Stimulated activated CD4-positive, alpha-beta T cell treated with anti-CD3 and anti-CD28 coated beads, TNF-alpha, amount 100 ng/mL, for 1 hour (primary cell): ENCODE measurements at places on chromosomes 3 and 15.

- no peak for DNase-seq
Measured at GRCh38 chr3:53597136-53597915, 102.9 kb downstream of the CACNA1D start.

DNA sequence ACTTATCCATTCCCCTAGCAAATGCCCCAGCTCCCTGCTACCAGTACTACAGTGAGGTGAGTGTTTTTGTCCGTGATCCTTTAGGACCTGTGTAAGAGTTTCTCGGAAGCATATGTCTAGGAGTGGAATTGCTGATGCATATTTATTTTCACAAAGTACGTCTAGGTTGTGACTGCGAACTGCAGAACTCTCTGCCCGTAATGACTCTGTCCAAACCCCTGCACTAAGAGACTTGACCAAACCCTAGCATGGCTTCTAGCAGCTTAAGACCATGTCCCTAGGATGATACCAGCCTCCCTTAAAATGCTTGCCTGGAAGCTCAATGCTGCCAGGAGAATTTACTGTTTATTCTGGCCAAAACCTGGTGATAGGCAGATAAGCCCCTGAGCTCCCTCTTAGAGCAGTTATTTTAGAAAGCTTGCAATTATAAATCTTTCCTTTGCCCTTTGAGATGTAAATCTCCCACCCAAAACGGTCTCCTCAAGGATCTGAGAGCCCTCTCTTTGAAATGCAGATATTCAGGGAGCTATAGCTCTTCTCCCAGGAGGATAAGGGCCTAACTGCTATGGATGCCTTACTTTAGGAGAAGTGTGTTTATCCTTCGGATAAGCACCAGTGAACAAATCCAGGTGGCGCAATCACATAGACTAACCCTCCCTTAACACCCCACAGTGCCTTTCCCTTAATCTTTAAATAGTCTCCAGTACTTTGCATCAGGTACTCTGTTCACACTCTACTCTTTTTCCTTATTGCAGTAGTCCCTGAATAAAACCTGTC is 14.7 kb upstream of the CA12 start:
- DNase-seq = no peak

GRCh38 chr3:158950178-158950901 is 148.5 kb downstream of the MFSD1 start:
- no peak for DNase-seq

- no peak for DNase-seq
Measured at GRCh38 chr15:75775296-75776064, 62.8 kb upstream of the CSPG4 start.

GRCh38 chr3:100702082-100702979 is 7.0 kb upstream of the TFG start:
- DNase-seq = no peak

DNA sequence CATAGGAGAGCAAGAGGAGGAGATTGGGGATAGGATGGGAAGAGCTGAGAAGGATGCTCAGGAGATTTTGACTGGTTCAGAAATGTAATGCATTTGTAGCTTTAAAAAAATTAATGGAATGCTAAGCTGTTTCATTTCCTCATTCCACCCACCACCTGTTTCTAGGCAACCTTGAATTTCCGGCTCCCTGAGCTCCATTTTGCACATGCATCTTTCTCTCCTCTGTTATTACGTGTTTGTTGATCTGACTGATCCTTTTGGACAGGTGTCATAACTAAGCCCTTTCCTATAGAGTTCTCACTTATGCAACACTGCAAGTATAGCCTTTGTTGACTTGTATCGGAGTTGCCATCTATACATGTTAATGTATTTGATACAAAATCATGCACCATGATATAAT is 4.3 kb downstream of the TMPRSS7 start:
- no peak for DNase-seq

GRCh38 chr3:172009803-172010202 is 29.6 kb upstream of the FNDC3B start:
- DNase-seq = no peak

DNA sequence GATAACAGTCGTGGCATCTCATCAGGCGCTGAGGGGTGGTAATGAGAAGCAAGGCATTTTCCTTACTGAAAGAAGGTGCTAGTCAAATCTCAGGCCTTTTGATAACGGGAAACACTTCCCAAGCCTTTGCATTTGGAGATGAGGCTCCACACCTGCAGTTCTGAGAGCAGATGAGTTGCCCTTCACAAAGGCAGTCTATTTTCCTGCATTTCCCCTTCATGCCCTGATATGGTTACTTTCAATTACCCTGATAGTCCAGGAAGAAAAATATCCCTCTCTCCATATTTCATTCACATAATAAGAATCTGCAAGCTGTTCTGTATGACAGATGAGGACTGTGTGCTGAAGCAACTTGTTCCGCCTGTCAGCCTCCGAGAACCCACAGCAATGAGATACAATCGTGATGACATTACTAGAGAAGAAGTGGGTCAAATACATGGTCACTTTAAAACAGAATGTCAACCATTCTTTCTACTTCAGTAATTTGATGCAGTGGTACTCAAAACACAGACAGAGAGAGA is 25.0 kb downstream of the FHIT start:
- no peak for DNase-seq

DNA sequence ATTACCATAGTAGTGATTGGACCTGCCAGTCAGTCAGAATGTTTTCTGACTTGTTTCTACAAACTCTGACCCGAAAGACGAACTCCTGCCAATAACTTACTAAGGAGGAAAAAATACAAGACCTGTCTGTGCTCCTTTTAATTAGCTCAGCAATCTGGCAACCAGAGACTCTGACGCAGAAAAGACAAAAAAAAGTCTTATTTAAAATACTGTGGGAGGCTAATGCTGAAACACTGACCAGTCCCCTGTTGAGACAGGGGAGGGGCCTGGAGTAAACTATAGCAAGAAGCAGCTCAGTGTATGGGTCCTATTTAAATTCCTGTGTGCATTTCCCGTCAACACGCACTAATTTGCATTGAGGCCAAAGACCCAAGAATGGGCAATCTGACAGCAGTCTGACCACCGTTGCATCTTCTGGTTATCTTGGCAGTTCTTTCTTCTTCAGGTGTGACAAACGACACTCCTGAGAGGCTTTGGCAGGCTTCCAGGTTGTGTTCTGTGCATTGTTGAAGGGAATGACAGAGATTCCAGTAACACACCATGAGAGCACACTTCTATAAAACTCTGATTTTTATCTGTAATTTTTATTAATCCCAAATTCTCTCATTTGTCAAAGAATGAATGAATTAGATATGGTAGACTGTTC is 1114.3 kb downstream of the IGSF11 start:
- no peak for DNase-seq

DNA sequence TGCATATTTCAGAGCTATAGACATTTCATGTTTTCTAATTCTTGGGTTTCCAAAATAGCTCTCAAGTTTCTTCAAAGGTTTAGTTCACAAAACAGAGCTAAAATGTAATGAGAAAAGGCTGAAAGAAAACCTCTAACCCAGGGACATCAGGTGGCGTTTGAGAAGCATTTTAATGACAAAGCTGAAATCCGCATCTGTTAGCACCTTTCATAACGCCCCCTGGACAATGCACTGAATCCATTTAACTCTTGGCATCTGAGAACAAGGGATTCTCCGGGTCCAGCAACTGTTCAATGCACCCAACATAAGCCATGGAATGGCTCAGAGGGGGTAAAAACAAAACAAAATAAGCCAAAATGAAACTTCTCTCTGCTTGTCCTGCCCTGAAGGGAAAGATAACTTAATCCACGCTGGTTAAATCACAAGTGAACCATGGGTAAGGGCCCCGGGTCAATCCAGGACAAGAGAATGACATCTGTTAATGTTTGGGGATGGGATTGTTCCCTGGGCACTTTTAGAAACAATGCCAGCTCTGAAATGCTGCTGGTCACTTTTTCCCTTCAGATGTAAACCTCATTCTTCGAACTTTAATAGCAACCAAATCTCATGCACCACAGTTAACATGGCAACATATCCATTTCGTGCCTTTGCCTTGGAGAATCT is 466.2 kb upstream of the ADAMTS9 start:
- DNase-seq = no peak

DNA sequence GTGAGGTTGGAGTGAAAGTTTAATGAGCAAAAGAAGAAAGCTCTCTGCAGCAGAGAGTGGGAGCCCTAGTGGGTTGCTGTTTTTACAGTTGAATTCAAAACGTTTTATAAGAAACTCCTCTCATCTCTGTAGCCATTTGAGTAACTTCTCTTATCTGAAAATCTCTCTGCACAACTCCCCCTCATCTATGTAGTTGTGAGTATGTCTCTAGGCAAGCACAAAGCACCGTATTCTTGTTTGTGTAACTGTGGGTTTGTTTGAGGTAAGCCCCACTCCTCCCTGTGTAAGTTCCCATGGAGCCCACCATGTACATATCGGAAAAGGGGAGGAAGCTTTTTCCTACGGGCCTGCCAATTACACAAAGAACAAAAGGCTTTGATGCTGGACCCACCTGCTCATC is 56.5 kb upstream of the GOLGA6L2 start:
- no peak for DNase-seq

- no peak for DNase-seq
Measured at GRCh38 chr3:189144645-189145044, 27.1 kb upstream of the TPRG1 start.

GRCh38 chr3:193829781-193830180 is 236.8 kb downstream of the OPA1 start:
- DNase-seq = no peak

DNA sequence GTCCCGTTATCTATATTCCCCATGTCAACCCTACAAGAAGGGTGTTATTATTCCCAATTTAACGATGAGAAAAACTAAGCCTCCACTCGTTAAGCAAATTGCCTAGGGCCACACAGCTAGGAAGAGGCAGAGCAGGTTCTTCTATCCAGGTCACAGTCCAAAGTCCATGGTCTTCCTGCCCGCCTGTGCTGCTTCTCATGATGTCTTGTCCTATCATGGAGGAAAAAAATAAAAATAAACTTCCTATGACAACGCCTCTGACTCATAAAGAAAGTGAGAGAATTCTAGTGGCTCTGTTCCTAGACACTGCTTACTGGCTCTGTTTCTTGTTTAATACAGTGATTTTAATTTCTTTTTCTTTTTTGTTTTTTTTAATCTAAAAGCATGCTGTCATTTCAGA is 9.7 kb downstream of the COL8A1 start:
- DNase-seq = no peak

DNA sequence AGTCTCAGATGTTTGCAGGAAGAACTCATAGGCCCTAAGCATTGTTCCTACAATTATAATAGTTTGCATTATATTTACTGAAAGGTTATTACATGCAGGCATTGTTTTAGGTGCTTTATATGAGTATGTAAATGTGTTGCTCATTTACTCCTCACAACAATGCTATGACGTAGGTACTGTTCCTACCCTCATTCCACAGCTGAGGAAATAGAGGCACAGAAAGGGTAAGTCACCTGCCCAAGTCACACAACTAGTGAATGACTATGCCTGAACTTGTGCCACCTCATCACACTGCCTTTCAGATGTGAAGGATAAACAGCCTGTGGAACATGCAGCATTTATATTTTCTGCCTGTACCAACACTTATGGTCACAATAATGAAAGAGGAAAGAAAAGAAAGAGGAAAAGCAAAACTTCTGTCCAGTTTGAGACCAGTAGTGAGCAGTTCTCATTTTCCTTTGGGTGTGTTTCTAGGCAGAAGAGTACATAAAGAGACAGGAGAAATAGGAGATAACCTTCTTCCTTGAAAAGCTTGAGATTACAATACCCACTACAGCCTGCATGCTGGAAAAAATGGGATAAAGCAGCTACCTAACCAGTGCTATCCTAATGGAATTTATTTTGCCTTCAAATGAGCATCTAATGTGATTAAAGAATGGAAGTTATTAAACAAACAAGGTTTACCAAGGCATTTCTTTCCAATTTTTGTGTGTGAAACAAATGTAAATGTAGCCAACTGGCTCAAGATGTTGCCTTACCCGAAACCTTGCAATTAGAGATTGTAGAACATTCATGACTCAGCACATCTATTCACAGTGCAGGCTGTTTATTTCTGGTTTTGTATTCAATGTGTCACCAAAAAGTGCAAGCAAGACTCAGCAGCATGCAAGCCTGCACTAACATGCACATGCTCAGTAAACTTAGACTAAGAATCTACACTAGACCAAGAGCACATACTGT is 20.5 kb upstream of the ENTPD3 start:
- no peak for DNase-seq

- no peak for DNase-seq
Measured at GRCh38 chr15:79219393-79220056, 63.0 kb upstream of the ANKRD34C start.

DNA sequence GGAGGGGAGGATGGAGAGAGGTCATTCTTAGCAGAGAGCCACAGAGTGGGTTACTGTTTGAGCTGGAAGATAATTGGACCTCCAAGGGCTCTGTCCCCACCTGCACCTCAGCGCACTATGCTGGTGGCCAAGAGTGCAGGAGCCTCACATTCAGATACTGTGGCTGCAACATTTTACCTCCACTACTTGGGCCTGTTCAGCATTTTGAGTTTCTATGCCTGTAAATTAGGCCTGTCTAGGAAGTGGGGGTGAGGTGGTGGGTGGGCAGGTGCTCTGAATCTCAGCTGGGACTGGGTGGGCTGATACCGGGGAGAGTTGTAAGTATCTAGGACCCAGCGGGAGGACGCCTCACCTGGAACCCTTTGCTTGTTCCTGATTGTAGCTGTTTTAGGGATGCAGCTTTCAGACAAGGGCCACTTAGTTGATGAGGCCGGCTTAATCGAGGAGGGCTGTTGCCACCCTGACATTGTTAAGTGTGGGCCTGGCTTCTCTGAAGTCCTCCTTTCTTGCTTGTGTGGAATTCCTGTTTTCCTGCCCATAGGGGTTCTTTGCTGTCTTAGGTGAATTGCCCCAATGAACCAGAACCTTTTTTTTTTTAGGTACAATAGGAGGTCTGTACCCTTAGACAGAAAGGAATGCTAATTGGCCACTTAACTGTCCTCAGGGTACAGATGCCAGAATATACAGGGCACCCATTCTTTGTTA is 83.8 kb downstream of the SMAD3 start:
- DNase-seq = no peak

DNA sequence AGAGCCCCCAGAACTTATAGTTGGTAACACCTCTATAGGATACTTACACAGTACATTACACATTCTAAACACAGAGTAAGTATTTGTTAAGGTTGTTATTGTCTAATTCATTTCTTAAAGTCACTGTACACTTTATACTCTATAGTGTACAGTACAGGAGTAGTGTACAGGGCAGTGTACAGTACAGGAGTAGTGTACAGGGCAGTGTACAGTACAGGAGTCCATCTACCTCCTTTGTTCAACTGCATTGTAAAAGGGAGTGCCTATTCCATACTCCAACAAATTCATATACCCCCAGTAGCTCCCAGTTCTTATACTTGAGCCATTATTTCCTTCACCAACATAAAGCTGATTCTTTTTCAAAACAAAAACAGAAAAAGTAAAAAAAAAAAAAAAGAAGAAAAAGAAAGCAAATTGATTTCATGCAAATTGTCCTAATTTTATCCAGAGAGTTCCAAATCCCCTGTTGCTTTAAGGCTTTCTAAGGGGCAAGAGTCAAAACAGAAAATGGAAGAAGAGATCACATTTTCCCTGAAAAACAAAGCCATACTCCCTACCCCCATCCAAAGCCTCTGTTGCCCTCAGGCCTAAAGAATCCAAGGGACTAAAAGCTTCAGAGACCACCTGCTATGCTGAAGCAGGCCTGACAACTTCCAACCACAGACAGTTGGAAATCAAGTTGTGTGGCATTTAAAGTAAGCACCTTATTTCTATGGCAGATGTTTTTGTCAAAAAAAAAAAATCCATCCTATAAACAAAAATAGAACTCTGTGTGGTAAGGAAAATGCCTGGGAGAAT is 125.6 kb downstream of the PLCH1 start:
- DNase-seq = no peak
